ENCODE measurements at places on chromosomes 1 and 21. TPM values are rescaled to one million over a fixed set of nuclear protein-coding genes. Genes with fewer than 3 reads are reported as not detected.
A peak's percentile ranks its signal among the peaks of the same experiment; 100 is the strongest.

PRELP gene
- total RNA-seq, result 7.0 TPM

DNA sequence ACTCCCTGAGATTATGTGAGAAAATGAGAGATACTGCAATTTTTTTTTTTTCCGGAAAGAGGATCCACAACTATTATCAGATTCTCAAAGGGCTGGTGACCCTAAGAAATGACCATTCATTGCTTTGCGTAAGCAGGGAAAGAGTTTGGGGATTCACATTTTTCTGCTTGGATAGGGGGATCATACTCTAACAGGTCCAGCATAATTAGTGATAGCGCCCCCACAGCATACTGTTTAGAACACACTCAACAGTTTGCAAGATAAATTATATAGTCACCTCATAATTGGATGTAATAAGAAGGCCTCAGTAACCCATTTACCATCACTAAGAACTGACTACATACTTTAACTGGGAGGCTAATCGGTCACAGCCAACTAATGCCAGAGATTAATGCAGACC, 1.9 kb downstream of the CCT3 start:
- DNase-seq, result no peak

GRCh38 chr1:9240914-9241820, 6.6 kb downstream of the H6PD start:
- DNase-seq, result no peak

TMEM35B gene
- 23.6 TPM for total RNA-seq

- DNase-seq, result peak; percentile 94
Observed at GRCh38 chr1:234961456-234962339, 166.9 kb downstream of the TOMM20 start.

DNA sequence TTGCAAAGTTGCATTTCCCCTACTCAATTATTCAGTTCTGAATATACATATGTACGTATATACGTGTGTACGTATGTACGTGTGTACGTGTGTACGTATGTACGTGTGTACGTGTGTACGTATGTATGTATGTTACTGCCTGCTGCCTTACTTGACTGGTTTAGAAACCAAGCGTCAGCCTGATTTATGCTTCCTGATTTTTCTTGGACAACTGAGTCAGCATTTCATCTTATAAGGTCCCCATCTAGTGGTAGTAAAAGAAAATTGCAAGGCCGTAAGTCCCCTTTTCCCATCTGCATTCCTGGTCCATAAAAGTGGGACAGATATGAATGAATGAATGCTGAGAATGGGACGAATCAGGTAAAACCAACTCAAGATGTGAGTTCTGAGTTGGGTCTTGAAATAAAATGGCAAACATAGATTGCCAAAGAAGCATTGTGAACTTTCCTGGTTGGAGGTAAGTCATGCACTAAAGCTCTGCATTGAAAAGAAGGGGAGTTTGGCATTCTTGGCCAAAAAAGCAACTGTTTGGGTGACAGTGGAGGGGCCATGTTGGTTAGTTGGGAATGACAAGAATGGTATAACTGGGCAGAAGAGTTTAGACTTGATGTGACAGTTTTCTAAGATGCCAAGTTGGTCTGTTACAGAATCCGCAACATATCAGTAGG, 76.4 kb upstream of the DNAH14 start:
- peak; percentile 62 for DNase-seq

DNA sequence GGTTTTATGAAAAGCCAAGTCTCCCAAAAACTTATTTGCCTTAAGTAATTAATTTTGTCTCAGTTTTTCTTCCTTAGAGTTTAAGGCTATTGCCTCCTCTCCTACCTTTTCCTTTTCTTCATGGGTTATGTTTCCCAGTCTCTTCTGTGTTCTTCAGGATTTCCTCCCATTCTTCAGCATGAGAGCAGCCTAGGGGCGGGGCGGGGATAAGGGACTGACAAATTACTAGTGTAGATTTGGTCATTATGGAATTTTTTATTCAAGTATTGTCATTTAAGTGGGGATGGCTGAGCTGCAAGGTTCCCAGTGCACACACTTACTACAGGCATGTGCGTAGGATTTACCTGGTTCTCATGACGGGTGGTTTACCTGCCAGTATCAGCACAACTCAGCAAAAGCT, 35.2 kb upstream of the PIGV start:
- no peak for DNase-seq

GRCh38 chr1:36084497-36085115, 712 bp downstream of the TEKT2 start:
- no peak for DNase-seq

GRCh38 chr1:32900371-32900955, 726 bp downstream of the TMEM54 start:
- DNase-seq, result no peak

- DNase-seq, result no peak
Observed at GRCh38 chr21:19123053-19123452, 719.5 kb upstream of the TMPRSS15 start.

- no peak for DNase-seq
Observed at GRCh38 chr1:182715531-182715930, 31.1 kb upstream of the RGS8 start.

SESN2 gene
- total RNA-seq, result 12.5 TPM

- DNase-seq, result peak; percentile 80
Observed at GRCh38 chr1:27071049-27071416, 58.4 kb upstream of the TENT5B start.

GRCh38 chr1:119885903-119886783, 10.2 kb downstream of the ADAM30 start:
- DNase-seq, result no peak

RHD gene
- total RNA-seq, result not detected

DNAI4 gene
- total RNA-seq, result 38.5 TPM

DNA sequence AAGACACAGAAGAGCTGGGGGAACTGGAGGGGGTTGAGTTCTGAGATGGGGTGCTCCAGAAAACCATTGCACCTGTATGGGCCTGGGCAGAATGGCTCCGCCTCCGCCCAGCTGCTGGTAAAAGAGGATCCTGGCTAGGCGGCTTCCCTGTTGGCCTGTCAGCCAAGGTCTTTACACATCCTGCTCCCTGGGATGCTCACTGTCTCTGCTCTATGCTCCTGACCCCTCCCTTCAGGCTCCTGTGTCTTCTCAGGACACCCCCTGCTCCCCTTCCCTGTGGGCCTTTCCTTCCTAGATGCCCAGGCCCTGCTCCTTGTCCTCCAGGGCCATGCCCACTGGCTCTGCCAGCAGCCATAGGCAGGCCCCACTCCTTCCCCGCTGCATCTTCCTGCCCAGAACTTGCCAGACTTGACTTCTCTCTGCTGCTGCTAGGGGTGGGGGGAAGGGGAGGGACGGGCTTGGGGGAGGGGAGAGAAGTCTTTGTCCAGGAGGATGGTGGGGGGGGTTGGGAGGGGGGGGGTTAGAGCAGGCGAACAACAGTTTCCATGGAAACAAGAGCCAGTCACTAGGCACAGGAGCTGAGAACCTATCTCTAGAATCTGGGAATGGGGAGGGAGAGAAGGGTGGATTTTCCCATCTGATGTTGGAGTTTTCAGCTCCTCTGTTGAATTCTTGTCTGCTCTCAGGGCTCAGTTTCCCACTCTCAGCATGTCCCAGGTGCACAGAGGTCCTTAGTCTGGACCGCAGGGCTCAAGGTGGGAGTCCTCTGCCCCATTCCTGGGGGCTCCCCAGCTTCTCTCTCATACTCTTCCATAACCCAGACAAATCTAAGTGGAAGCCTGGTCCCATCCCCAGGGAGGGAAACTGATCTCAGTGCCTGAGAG, 10.6 kb downstream of the CELSR2 start:
- no peak for DNase-seq

PIGM gene
- total RNA-seq, result 7.9 TPM

DNA sequence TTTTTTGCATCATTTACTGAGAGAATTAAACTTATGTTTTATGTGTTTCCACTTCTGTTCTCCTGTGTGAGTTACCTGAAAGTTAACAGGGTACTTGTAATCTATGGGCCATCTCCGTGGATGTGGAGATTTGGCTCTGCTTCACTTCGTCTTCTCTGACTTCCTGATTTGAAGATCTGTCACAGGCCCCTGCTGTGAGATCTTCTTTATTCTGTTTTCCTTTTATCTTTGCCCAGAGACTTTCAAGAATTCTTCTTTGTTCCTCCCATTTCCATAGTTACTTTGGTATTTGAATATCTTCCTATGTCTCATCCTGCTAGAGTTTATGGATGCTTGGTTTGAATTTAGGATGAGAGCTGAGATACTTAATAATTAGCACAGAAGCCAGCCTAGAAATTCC, 35.4 kb upstream of the PKN2 start:
- DNase-seq, result no peak

- DNase-seq, result peak; percentile 6
Observed at GRCh38 chr21:24759348-24760075, 847.8 kb downstream of the MRPL39 start.

DNA sequence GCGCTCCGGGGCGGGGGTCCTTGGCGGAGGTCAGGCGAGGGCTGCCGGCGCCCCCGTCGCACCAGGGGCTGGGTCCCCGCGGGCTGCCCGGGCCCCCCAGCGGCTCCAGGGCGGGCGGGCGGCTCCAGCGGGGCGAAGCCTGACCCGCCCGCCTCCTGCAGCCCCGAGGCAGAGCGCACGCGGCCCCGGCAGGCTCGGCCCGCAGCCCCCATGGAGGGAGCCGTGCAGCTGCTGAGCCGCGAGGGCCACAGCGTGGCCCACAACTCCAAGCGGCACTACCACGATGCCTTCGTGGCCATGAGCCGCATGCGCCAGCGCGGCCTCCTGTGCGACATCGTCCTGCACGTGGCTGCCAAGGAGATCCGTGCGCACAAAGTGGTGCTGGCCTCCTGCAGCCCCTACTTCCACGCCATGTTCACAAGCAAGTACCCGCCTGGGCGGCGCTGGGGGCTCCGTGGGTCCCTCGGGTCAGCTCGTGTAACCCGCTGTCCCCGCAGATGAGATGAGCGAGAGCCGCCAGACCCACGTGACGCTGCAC, 817 bp downstream of the KLHL17 start:
- no peak for DNase-seq

- DNase-seq, result no peak
Observed at GRCh38 chr1:87523466-87523865, 194.8 kb downstream of the LMO4 start.

DNA sequence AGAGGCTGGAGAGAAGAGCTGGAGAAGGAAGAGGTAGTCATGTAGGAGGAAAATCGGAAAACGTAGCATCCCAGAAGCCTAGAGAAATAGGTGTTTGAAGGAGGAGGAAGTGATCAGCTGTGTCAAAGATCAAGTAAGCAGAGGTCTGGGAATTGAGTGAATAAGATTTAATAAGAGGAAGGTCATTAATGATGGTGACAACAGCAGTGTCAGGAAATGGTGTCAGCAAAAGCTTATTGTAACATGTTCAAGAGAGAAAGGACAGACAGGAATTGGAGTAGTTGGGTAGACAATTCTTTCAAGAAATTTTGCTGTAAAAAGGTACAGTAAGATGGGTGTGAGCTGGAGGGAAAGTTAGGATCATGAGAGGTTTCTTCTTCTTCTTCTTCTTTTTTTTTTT, 41.6 kb upstream of the SLC6A9 start:
- no peak for DNase-seq

DNA sequence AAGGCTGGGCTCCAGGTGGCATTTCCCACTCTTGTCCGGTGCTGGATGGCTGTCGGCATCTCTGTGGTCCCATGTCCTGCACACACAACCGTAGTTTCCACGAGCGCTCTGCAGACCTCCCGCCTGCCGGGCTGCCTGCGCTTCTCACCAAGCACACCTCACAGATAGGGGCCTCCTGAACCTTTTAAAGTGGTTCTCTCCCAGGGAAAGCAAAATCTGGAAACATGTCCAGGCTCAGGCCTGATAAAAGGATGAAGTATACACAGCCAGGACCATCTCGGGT, 46.2 kb downstream of the CAPN9 start:
- no peak for DNase-seq

- DNase-seq, result peak; percentile 52
Observed at GRCh38 chr1:53899206-53899628, 5.2 kb downstream of the DIO1 start.

PRKAA2 gene
- 4.8 TPM for total RNA-seq

GRCh38 chr1:88979054-88979748, 13.2 kb downstream of the KYAT3 start:
- no peak for DNase-seq

GRCh38 chr1:15524021-15524282, at the start of gene CASP9:
Gene CASP9 (minus strand): TSS chr1:15524215. CDS start chr1:15524200, 15 bp downstream.
- no peak for DNase-seq

NEGR1 gene
- 49.1 TPM for total RNA-seq

- DNase-seq, result no peak
Observed at GRCh38 chr21:34950980-34951379, 98.1 kb downstream of the RUNX1 start.

DNA sequence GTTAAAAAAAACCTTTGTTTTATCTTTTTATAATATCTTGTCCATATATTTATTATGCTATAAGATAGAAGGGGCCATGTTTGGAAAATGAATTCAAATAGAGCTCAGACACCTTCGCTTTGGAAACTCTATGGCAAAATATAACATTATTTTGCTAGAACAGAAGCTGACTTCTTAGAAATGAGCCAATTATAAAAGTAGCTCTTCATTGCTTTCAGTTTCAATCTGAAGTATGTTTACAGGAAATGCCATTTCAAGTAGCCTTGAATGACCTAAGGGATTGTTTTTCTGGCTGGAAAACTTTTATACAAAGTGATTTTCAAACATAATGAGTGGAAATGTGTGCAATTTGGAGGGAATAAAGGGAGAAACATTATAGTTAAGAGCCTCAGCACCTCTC, 37.8 kb upstream of the GBP5 start:
- no peak for DNase-seq

- no peak for DNase-seq
Observed at GRCh38 chr1:11342621-11343032, 69.6 kb downstream of the UBIAD1 start.

AJAP1 gene
- 0.96 TPM for total RNA-seq

Measured in umbilical cord (tissue), 2 donors.